ENCODE measurements at places on chromosomes 3 and 15. TPM values are rescaled to one million over a fixed set of nuclear protein-coding genes. Genes with fewer than 3 reads are reported as not detected.

FRMD5 gene
- 2.9 TPM for total RNA-seq

APEH gene
- total RNA-seq, result 163 TPM

CYP1A2 gene
- total RNA-seq, result not detected

CHRM5 gene
- not detected for total RNA-seq

RTP3 gene
- total RNA-seq, result not detected

RFTN1 gene
- total RNA-seq, result 24.4 TPM

CCR3 gene
- total RNA-seq, result not detected

BSN gene
- total RNA-seq, result 0.05 TPM

USP50 gene
- total RNA-seq, result not detected

IGDCC3 gene
- not detected for total RNA-seq

TMEM202 gene
- not detected for total RNA-seq

SAMMSON gene
- not detected for total RNA-seq

TMCO5A gene
- total RNA-seq, result not detected

CPEB1 gene
- not detected for total RNA-seq

LSM3 gene
- total RNA-seq, result 20.3 TPM

TGFBR2 gene
- 52.0 TPM for total RNA-seq

PLD1 gene
- total RNA-seq, result 23.3 TPM

ROBO1 gene
- total RNA-seq, result 19.7 TPM

COL7A1 gene
- total RNA-seq, result 294 TPM

SLC27A2 gene
- total RNA-seq, result 7.3 TPM

ACTRT3 gene
- 1.7 TPM for total RNA-seq

HHATL gene
- not detected for total RNA-seq

ZIC1 gene
- not detected for total RNA-seq

HRG gene
- total RNA-seq, result not detected

IQSEC1 gene
- 6.6 TPM for total RNA-seq

CADPS gene
- not detected for total RNA-seq

EFCC1 gene
- total RNA-seq, result not detected
